ENCODE measurements at places on chromosomes 3 and 15.
A peak's percentile ranks its signal among the peaks of the same experiment; 100 is the strongest.

GRCh38 chr3:164962610-164963009, 115.7 kb downstream of the SI start:
- no peak for DNase-seq

DNA sequence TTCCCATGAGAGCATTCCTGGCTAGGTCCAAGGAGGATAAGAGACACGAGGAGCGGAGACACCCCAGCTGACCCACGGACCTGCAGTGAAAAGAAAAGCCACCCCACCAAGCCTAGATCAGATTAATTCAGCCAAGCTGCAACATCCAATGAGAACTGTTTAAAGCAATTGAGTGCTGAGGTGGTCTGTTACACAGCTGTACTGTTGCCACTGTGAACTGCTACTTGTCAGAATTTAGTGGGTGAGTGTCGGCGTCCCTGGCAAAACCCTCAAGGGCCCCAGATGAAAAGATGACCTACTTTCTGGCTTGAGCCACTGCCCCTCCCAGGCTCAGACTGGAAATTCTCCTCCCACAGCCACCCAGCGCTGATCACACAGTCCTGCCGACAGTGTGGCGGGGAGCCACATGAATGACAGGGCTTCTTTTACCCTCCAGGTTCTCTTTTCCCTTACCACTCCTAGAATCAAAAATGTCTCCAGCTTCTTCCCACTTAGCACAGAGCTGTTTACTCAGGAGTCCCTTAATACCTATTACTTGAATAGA, 26.4 kb upstream of the KBTBD12 start:
- peak; percentile 29 for DNase-seq

- DNase-seq, result peak; percentile 50
Observed at GRCh38 chr15:80732167-80732566, 37.1 kb downstream of the ABHD17C start.

- DNase-seq, result no peak
Observed at GRCh38 chr3:81913886-81914663, 152.6 kb upstream of the GBE1 start.

DNA sequence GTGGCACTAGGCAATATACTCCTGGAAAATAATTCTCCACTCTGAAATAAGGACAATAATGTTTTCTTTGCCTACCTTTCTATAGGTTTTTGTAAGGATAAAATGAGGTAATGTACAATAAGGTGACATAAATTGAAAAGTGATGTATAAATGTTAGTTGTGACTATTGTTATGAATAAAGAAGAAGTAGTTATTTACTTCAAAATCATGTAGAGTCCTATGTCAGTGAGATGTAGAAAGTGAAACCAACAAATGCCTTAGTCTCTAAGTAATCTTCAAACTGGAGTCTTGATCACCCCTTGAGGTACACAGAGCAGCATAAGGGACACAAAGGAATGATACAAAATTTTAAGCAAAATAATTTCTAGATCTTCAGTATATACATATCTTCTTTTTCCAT, 60.3 kb upstream of the TP63 start:
- DNase-seq, result no peak

GRCh38 chr15:46786590-46787285, 930.6 kb upstream of the SEMA6D start:
- DNase-seq, result no peak

- no peak for DNase-seq
Observed at GRCh38 chr15:65940618-65940909, 71.3 kb downstream of the RAB11A start.

DNA sequence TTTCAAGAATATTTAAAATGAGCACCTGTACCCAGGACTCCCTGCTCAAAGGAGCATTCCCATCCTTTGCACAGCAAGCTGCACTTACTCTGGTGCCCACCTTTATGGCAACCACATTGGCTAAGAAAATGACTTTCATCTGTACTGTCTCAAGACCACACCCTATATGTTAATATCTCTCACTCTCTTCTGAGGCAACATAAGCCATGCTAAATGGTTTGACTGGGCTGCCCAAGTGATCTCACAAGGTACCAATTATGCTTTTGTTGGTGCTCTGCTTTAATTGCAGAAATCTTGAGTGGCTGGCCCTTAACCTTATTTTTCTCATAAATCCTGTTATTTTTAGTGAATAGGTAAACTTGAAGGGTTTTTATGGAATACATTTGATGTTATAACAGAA, 17.7 kb downstream of the RYK start:
- no peak for DNase-seq

- DNase-seq, result no peak
Observed at GRCh38 chr3:128432301-128432970, 34.3 kb downstream of the DNAJB8 start.

All from umbilical cord (tissue), 2 donors.